CD4-positive, alpha-beta T cell treated with Interleukin-4 for 4 hours (primary cell): ENCODE measurements at places on chromosomes 2 and 18.

DNA sequence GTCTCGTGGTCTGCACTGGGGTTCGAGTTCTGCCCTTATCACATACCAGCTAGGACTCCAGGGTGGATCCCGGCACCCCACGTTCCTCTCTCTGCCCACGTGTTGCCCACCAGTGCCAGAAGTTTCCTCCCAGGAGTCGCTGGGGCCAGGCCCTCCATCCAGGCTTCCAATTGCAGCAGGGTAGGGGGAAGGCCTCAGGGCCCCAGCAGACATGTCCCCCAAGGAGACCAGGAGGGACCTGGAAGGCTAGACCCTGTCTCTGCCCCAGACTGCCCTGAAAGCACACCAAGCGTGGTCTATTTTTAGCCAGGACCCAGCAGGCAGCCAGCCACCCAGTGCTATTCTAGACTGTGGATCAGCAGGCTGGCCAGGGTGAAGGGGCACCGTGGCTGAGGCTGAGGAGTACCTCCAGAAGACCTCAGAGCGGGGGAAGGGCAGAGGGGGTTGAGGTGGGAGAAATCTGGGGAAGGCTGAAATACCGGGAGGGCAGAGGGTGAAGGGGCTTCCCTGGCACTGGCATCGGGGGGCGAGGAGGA, 18.8 kb upstream of the TNS1 start:
- no peak for DNase-seq

GRCh38 chr2:200795028-200795440, 16.7 kb upstream of the BZW1 start:
- DNase-seq, result no peak

- DNase-seq, result no peak
Observed at GRCh38 chr2:206978746-206979145, 39.4 kb downstream of the CPO start.

- DNase-seq, result no peak
Observed at GRCh38 chr2:222982010-222982908, 69.7 kb upstream of the KCNE4 start.

DNA sequence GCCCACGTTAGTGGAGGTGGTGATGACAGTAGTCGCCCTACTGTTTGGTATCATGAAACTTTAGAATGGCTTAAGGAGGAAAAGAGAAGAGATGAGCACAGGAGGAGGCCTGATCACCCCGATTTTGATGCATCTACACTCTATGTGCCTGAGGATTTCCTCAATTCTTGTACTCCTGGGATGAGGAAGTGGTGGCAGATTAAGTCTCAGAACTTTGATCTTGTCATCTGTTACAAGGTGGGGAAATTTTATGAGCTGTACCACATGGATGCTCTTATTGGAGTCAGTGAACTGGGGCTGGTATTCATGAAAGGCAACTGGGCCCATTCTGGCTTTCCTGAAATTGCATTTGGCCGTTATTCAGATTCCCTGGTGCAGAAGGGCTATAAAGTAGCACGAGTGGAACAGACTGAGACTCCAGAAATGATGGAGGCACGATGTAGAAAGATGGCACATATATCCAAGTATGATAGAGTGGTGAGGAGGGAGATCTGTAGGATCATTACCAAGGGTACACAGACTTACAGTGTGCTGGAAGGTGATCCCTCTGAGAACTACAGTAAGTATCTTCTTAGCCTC, 16.2 kb downstream of the MSH6 start:
- no peak for DNase-seq

DNA sequence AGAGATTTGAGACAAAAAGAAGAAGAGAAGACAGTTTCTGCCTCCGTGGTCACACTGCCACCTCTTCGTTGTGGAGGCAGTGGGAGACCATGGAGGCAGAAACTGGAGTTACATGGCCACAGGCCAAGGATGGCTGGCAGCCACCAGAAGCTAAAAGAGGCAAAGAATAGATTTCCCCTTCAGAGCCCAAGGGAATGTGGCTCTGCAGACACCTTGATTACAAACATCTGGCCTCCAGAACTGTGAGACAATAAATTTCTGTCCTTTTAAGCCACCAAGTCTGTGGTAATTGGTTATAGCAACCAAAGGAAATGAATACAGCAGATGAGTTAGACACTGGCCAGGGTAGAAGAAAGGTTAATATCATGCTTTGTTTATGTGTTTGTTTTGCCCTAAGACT, 420.4 kb upstream of the LYPD1 start:
- no peak for DNase-seq

DNA sequence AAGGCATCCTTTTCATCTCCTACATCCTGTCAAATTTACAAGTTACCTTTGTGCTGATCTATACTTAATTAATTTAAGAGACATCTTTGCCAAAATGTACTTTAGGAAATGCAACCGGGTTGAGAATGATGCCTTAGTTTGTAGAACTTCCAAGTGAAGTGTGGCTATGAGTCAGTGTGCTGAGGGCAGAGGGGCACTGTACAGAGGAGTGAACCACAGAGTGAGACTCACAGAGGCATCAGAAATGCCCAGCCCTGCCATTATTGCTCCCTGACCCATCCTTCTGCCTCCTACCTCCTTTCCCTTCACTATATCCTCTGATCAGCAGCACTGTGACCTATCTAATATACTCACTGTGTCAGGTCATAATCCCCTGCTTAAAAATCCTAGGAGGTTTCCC, 320.1 kb downstream of the LRRTM1 start:
- DNase-seq, result no peak

- no peak for DNase-seq
Observed at GRCh38 chr2:23711979-23712755, 214.8 kb downstream of the ATAD2B start.

DNA sequence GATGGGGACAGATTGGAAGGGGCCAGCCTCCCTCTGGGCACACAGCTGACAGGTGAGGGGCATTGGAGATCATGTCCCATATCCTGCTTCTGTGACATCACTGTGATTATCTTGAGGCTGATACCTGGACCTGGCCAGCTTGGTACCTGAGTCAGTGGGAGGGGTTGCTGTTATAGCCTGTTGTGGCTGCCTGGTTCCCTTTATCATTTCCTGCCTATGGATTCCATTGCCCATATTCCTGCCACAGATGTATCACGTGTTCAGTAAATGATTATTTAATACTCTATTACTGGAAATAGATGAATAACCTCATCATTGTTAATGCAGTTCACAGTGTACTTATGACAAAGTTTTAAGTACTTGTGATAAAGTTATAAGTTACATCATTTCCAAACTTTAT, 7.8 kb upstream of the SCYGR1 start:
- DNase-seq, result no peak

DNA sequence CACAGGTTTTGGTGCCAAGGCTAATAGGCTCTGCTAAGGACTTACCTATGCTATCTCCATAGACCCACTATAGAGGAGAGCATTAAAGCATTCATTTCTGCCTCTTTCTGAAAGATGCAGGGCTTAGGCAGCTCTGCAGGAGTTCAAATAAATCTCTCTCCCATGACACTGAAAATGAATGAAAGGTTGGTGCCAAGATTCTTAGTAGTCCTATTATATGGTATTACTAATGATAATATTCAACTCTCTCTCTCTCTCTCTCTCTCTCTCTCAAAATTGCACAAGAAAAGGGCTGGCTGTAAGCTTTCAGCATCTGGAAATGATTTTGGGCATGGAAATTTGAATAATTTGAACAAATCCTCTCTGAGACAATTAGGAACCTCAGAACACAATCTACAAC, 433.7 kb downstream of the MBD2 start:
- no peak for DNase-seq

- DNase-seq, result no peak
Observed at GRCh38 chr2:15984368-15985255, 44.3 kb downstream of the MYCN start.

DNA sequence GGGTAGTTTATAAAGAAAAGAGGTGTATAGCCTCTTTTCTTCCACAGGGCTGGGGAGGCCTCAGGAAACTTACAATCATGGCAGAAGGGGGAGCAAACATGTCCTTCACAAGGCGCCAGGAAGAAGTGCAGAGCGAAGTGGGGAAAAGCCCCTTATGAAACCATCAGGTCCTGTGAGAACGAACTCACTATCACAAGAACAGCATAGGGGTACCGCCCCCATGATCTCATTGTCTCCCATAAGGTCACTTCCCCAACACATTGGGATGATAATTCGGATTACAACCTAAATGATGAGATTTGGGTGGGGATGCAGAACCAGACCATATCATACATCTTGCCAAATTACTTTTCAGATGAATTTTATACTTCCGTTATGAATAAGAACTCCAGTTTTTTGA, 32.4 kb downstream of the RALB start:
- no peak for DNase-seq

DNA sequence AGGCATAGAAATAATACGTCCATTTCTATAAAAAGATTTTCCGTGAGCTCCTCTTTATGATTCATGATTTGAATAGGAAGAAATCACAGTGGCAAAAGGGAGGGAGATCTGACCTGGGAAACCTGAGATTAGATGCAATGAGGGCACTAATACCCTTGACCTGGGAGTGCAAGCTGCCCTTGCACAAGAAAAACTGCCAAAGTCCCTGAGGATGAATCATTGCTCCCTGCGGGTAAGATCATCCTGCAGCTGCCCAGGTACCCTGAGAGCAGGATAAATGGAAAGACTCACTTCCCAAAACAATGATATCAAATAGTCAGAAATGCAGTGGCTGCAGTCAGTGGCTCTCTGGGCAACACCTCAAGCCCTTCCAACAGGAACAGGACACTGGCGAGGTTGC, 11.6 kb downstream of the FHL2 start:
- DNase-seq, result no peak

GRCh38 chr2:73841912-73842738, 13.4 kb downstream of the STAMBP start:
- no peak for DNase-seq

DNA sequence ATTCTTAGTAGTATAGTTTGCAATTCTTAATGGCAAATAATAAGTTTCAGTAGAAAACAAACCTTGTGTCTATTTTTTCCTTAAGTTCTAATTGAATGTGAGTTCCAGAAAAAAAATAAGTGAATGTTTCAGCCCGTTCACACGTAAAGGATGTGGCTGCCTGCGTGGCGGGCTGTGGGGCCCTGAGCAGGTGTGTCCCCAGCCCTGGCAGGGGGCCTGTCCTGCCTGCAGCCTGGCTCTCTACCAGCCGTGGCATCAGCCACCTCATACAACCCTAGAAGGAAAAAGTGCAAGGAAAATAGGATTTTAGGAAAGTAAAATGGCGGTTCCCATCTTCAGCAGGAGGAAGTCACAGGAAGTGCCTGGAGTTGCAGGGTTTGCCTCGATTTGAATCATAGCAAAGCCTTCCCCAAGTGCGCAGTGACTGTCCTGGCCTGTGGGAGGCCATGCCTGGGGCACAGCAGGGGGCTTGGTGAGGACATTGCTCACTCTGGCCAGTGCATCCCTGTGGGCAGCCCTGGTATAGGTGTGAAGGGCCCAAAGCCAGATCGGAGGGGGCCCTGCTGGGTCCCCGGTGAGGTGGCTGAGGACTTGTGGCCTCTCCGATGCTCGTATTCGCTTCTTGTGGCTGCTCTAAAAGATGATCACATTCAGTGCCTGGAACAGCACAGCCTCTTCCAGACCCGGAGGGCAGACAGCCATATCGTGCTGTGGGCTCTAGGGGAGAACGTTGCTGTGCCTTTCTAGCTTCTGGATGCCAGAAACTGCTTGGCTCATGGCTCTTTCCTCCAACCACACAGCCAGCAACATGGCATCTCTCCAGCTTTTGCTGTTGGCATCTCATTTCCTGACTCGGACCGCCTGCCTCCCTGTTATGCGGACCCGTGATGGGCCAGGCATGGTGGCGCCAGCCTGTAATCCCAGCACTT, 12.6 kb downstream of the DTYMK start:
- DNase-seq, result no peak

GRCh38 chr2:187358531-187358930, 89.5 kb downstream of the CALCRL start:
- DNase-seq, result no peak
